T-helper 2 cell treated with Interferon-gamma antibody and Interleukin-4, amounts not matched to agents 5 μg/mL and 100 μg/mL, for 36 hours (primary cell): ENCODE measurements at places on chromosomes 7 and 10.

DNA sequence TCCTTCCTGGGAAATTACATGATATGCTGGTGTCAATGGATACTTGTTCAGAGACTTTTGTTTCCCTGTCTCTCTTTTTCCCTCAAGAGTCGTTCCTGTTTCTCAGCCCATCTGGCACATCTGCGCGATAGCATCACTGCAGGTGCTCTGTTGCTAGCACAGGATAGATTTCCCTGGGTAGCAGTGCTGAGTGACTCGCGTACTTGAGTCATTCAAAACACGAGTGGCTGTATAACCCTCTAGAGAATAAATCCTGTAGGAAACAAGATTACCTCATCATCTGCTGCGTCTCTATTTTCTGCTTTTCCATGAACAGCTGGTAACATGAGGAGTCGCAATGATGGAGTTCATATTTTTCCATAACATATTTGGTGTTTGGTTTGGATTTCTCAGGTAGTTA, 452.0 kb upstream of the FZD8 start:
- DNase-seq = no peak

GRCh38 chr10:110042181-110042580, 34.4 kb downstream of the ADD3 start:
- no peak for DNase-seq

- no peak for DNase-seq
Observed at GRCh38 chr10:79472951-79473350, 27.5 kb upstream of the ZCCHC24 start.

DNA sequence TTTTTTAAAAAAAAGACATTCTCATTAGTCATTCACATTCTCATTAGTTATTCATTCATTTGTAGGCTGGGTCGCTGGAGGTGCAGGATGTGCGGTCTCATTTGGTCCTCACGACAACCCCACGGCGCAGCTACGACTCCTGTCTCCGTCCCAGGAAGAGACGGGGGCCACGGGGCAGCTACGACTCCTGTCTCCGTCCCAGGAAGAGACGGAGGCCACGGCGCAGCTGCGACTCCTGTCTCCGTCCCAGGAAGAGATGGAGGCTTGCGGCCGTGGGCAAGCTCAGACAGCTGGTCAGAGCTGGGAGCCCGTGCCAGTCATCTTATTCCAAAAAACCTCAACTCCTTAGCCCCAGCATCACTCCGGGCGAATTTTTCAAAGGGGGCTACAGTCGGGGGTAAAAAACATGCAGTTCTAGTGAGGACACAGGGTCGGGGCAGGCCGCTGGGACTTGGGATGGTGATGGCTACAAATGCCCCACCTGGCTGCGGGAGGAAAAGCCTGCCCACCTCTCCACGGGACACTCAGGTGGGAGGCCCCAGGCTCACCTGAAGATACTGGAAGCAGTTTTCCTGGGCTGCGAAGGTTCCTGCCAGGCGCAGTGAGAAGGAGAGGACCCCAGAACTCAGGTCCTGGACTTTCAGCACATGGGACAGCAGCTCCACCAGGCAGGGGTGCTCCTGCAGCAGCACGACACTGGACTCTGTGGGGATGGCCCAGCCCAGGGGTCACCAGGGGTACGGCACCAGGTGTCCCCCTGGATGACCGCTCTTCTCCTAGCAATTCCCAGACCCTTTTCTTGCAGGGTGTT, 8.3 kb downstream of the BRAT1 start:
- DNase-seq = no peak
